Cerebellar nuclear complex (tissue), 1 donor: ENCODE measurements at places on chromosomes 2 and 18.

DNA sequence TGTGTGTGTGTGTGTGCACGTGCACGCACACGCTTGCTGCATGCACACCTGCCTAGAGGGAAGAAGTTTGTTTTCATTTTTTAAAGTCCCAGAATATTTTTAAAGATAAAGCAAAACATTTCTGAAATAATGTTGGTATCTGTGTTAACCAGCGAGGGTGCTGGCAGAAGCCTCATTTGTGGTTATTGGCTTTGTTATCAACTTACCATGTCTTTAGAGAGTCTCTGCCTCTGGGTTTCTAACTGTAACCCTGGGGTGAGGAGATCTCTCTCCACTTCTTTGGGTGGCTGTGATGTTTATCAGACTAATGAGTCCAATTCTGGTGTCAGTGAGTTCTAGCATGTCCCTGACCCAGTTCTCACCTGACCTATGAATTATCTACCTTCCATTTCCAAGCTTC, 927.6 kb upstream of the FANCL start:
- no peak for DNase-seq

- DNase-seq: no peak
These were observed 244.9 kb upstream of the MYT1L start for GRCh38 chr2:2575870-2576386.

DNA sequence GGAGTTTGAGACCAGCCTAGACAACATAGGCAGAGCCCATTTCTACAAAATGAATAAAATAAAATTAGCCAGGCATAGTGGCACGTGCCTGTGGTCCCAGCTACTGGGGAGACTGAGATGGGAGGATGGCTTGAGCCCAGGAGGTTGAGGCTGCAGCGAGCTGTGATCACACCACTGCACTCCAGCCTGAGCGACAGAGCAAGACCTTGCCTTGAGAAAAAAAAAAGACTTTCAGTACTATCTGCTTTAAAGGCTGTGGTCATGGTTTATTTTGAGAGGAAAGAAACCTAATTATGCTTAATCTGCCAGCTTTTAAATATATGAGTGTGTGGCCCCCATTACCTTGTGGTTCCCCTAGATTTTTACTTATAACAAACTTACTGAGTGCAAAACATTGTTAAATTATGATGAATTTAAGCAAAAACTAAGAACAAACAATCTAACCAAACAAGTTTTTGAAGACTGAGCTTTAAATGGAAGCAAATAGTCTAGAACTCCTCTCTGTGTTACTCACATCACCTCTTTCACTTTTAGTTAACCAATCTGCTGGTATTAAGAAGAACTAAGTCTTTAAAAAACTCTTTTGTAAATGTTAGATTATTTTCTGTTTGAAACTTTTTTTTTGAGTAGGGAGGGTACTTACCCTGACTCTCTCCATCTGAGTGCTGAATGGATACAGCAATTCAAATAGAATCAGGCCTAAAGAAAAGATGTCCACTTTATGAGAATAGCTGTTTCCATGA, 65.4 kb downstream of the EIF2AK3 start:
- DNase-seq: no peak

- no peak for DNase-seq
These were observed 152.8 kb downstream of the BCL11A start for GRCh38 chr2:60400462-60401246.

DNA sequence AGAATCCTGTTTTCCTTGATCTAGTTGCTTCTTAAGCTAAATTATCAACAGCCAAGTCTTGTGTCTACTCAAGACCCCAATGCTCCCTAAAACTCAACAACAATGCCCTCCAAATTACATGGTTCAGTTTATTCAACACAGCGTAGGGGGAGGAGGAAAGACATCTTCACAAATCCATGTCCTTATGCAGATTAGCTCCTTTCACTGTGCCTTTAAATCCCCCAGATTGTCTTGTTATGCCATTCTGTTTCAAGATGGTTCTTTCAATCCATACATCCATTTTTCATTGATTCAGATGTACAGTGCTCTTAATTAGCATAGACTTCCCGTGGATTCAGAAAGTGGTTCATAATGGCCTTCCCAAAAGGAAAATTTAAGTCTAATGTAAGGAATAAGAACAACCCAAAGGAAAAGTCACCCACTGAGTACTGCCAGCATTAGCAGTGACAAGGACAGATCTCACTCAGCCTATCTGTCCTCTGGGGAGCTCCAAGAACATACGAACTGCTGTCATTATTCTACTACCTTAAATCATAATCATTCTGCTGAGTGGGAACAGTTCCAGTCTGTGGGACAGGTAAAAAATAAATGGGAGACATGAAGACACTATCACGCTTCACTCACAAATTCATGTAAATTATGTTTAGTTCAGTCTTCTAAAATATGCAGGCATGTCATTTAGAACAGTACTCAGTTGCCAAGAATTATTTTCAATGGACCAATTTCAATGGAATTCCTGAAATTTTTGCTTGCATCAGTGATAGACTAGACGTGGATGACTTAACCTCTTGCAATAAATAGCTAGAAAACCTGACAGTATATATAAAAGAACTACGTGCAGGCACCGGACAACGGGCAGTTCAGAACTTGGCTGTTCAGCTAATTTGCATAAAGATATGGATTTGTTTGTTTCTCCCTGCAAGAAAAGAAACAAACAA, 58.9 kb upstream of the RNU4ATAC start:
- DNase-seq: no peak

DNA sequence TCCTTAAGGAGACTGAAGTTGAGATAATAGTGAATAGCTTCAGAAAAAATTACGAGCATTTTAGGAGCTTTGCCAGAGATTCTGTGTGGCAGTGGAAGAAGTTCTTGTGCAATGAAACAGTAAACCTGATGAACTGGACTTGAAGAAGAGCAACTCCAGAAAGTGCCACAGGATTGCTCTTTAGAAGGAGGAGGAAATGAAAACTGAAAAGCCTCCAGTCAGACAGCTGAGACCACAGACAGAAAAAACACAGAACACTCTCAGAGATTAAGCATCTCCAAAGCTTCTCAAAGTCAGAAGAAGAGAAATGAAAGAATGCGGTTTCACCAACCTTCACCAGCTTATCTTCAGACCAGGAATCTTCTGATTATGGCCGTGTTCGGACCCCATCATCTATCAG, 329.7 kb upstream of the CNTNAP5 start:
- no peak for DNase-seq

GRCh38 chr2:188326669-188327301, 35.1 kb downstream of the GULP1 start:
- no peak for DNase-seq

GRCh38 chr2:29075894-29076705, 1.8 kb upstream of the PCARE start:
- DNase-seq: no peak

DNA sequence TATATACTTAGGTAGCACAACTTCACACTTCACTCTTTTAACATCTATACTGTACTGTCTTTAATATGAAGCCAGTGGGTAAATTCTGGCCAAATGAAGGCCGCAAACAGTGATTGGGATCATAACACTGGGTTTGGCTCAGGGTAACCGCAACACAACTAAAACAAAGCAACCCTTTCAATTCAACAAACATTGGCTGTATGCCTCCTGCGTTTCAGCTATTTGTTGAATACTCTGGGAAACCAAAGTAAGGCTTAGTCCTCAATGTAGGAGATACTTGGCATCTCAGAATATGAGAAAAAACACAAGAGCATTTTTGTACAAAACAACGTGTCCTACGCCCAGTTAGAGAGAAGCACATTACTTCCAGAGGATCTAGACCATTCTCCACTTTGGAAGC, 693.3 kb upstream of the KLHL29 start:
- DNase-seq: no peak

GRCh38 chr2:69933839-69934613, 19.1 kb downstream of the MXD1 start:
- no peak for DNase-seq

DNA sequence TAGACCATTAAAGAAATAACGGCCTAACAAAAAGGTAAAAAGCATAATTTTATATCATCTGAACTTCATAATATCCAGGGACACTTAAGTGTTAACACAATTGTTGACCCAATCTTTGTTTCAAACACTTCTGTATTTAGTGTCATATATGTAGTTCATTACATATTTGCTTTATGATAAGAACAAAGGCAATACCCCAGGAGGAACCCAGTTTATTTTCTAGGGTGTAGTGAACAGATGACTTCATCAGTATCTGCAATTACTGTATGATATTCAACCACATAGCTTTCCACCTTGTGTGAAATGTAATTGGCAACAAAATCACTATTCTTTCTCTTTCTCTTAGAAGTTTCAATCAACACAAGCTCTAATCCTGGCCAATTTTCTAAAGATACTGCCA, 177.8 kb downstream of the SLC39A10 start:
- no peak for DNase-seq

DNA sequence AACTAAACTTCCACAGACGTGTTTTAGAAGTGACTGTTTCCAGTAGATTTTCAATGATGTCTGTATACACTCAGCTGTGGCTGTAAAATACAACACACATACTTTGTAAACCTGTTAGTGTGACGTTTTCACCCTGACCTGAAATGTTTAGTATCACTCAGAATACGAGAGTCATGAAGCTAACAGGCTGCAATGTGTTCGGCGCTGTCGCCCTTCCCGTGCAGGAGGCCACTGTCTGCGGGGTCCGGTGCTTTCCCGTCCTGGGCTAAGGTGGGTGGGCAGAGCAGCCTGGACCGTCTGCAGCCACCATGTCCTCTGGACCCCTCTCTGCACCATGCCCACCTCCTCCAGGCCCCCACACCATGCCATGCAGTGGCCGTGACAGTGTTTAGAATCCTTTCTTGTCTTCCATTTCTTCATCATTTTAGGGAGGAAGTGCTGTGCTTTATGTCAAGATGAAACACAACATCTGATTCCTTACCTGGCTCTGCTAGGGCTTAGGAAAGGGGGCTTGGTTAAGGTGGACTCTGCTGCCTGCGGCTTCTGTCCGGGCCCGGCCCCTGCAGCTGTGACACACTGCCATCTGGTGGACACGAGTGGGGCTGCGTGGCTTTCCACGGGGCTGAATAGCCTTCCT, 53.8 kb upstream of the RBM44 start:
- DNase-seq: peak; percentile 1

DNA sequence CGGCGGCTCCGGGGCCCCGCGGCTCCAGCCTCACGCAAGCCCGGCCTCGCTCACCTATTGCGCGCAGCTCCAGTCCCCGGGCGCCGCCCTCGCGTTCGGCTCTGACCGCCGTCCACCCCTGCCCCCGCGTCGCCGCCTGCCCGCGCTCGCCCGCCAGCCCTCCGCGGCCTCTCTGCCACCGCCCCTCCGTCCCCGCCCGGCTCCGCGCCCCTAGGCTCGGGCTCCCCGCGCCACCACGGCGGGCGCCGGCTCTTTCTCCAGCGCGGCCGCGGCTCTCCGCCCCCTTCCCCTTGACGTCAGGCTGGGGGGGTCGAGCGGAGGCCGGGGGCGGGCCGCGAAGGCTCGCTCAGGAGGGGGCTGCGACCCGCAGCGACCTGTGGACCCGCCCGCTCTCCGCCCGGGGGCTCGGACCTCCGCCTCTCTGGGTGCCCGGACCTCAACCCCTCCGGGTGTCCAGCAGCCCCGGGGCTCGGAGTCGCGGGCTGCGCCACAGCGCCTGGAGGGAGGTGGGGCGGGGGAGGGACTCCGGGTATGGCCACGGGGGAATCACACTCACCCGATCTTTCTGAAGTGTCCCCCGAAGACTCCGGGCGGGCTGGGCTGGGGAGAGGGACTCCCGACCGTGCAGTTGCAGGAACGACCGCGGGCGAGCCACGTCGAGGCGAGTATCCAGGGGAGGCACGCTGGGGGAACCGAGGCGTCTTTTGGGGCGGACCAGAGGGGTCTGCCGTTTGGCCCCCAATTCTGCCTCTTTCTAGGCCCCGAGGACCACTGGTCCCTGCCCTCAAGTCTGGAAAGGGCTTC, at the start of gene SEMA4C:
Gene SEMA4C (minus strand): TSS at position 259 of the 804 bp plus-strand sequence. CDS start 2,194 bp downstream, outside the sequence.
- DNase-seq: no peak

GRCh38 chr18:25097569-25098056, 254.4 kb downstream of the ZNF521 start:
- peak; percentile 71 for DNase-seq

DNA sequence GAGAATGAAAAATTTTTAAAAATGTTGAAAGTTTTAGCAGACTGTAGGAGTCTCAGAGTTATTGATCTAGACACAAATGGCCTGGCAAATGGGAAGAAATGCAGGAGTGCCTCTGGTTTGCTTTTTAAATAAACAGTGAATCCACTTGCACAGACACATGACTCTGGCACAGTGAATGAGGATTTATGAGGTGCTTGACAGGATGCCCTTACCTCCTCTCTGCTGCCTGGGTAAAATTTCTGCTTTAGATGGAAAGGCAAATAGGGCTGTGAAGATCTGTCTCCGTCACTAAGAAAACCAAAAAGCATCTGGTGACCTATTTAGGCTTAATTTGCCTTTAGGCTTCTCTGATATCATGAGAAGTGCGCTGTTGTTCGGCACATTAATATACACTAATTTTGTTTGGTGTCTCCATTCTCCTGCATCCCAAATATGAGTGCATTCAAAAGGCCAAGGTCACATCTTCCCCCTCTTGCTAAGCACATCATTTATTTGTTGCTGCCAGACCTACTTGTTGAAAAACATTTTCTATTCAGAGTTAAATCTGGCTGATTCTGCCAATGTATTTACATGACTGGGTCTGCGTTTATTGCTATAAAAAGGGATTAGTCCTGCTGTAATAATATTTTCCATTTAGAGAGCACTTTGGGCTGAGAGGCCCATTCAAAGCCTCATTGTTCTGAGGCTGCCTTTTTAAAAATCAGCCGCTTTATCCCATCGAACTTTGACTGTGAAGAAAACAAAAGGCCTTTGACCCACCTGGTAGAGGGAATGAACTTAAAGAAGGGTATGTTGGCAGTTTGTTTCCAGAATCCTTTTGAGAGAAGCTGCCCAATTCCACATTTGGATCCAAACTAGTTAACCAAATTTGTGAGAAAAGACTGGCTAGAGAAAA, 94.9 kb downstream of the RNF152 start:
- no peak for DNase-seq

DNA sequence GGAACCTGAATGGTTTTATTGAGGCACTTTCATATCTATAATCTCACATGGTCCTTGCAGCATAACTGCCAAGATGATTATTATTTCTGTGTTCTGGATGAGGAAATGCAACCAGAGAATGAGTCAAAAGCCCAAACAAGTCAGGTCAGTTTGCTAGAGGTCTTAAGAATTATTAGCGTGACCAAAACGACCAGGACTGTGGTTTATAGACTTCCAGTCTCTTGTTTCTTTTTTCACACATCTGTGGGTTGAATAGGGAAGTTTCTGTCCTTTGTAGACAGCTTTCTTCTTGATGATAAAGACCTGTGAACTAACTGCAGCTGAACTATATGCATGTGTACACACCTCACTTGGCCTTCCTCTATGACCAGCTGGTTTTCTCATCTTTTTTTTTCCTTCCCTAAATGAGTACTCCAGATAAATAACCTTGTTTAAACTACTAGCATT, 13.9 kb downstream of the ADAM23 start:
- DNase-seq: no peak
